ENCODE measurements at places on chromosomes 12 and 14.

DNA sequence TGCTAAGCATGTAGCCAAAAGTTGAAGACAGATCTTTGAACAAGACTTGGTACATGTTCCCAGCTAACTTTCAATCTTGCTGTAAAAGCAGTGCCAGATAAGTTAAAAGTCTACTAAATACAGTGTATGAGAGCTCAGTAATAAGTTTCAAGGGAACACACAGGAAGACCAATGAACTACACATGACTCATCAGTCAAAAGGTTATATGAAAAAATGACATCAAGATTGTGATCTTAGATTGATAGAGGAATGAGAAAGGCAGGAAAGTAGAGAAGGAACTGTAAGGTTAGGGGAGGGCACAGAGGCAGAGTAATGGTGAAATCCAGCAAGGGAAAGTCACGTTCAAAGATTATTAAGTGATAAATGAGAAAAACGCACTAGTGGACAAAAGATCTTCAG is 249.9 kb upstream of the FLRT2 start:
- DNase-seq: no peak

- no peak for DNase-seq
Observed at GRCh38 chr12:20620261-20620660, 74.9 kb upstream of the SLCO1C1 start.

GRCh38 chr12:77814386-77814785 is 16.3 kb upstream of the NAV3 start:
- DNase-seq: no peak

- DNase-seq: no peak
Observed at GRCh38 chr14:32594766-32595165, 265.7 kb downstream of the AKAP6 start.

Measured in activated T-cell treated with anti-CD3 and anti-CD28 coated beads, Interleukin-2, amount 50 U/mL, for 1 hour (primary cell).